ENCODE measurements at places on chromosomes 6 and 20. TPM values are rescaled to one million over a fixed set of nuclear protein-coding genes. Genes with fewer than 3 reads are reported as not detected.
A peak's percentile ranks its signal among the peaks of the same experiment; 100 is the strongest.

SLC35F1 gene
- total RNA-seq = not detected

SLC35A1 gene
- total RNA-seq = 19.4 TPM

CPXM1 gene
- total RNA-seq = 0.14 TPM

COL9A1 gene
- total RNA-seq = not detected

BTN2A1 gene
- total RNA-seq = 29.4 TPM

PRDM13 gene
- total RNA-seq = 1.3 TPM

ESR1 gene
- total RNA-seq = 0.50 TPM

BPIFB2 gene
- total RNA-seq = not detected

EDN3 gene
- total RNA-seq = not detected

ADAM33 gene
- total RNA-seq = not detected

PXDC1 gene
- 15.0 TPM for total RNA-seq

- DNase-seq = no peak
Observed at GRCh38 chr20:25055711-25056495, 2.0 kb downstream of the ACSS1 start.

DNA sequence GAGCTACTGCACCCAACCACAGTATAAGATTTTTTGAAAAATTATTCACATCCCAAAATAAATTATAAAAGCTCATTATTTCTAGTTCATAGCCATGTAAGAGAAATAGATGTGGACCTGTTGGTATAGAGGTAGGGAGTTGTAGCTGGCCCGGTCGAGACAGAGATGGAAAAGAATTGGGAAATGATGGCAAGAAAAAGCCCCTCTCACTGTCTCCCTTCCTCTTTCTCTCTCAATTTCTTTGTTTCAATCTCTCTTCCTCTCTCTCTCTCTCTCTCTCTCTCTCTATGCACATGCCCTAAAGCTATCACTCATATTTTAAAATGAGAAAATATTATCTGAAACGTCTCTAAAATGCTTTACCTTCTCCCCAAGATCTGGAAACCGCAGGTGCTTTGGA is 80.7 kb upstream of the CD83 start:
- no peak for DNase-seq

DNA sequence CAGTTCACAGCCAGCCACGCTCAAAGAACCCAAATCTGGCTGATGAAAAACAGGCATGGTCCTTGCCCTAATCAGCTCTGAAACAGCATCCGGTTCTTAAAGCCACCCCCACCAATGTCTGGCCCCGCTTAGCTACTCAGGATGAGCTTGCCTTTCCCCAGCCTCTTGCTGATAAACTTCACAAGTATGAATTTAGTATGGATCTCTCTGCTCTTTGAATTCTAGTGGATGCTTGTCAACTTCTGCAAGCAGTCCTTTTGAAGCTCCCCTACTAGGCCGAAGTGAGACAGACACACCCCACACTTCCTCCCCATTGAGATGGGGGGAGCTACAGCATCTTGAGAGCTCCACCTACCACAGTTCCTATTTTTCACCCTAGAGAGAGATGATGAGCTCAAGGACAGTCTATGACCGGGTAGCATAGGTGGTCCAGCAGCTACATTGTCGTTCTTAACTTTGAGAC is 36.7 kb downstream of the EBF4 start:
- no peak for DNase-seq

GRCh38 chr6:85396159-85396808 is 53.6 kb upstream of the NT5E start:
- no peak for DNase-seq

GRCh38 chr6:96391776-96392360 is 129.7 kb upstream of the UFL1 start:
- DNase-seq = peak; percentile 34

GRCh38 chr20:740162-740561 is 28.1 kb downstream of the SLC52A3 start:
- DNase-seq = peak; percentile 54

DNA sequence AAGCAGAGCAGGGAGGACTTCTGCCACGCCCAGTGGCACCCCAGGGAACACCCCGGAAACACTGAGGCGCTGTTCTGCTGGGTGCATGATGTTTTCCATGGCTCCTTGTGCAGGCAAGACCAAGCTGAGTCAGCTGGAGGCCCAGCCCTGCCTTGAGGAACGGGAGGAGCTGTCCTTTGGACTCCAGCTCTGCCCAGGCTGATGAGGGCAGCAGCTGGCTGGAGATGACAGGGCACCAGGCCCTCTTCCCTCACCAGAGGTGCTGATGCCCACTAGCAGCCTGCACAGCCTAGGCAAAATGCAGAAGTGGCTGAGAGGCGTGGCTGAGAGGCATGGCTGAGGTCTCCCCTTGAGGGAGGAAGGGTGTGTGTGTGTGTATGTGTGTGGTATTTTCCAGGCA is 2.4 kb downstream of the C6orf132 start:
- peak; percentile 73 for DNase-seq

GRCh38 chr6:7175462-7175861 is 67.7 kb downstream of the RREB1 start:
- DNase-seq = no peak

DNA sequence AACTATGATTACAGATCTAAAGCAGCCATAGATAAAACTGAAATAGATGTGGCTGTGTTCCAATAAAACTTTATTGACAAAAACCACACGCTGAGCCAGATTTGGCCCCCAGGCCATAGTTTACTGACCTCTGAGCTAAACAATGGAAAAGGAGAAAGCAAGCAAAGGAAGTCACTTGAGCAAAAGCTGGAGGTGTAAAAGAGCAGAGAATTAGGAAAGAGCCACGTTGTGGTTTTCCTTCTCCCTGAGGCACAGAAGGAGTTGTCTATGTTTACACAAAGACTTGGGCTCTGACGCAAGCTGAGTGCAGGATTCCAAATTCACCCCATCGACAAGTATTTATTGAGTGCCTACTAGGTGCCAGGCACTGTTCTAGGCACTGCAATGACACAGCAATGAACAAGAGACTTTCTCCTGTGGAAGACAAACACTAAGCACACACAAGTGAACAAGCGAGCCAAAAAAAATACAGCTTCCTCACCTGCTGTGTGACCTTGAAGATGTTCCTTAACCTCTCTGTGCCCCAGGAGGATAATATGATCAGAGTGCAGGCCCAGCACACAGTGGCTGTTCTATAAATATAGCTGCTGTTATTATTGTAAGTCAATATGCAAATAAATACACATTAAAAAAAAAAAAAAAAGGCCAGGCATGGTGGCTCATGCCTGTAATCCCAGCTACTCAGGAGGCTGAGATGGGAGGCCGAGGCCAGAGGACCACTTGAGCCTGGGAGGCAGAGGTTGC is 75.4 kb upstream of the PTPN1 start:
- peak; percentile 45 for DNase-seq

- DNase-seq = no peak
Observed at GRCh38 chr20:58660855-58661597, 9.9 kb downstream of the STX16 start.

DNA sequence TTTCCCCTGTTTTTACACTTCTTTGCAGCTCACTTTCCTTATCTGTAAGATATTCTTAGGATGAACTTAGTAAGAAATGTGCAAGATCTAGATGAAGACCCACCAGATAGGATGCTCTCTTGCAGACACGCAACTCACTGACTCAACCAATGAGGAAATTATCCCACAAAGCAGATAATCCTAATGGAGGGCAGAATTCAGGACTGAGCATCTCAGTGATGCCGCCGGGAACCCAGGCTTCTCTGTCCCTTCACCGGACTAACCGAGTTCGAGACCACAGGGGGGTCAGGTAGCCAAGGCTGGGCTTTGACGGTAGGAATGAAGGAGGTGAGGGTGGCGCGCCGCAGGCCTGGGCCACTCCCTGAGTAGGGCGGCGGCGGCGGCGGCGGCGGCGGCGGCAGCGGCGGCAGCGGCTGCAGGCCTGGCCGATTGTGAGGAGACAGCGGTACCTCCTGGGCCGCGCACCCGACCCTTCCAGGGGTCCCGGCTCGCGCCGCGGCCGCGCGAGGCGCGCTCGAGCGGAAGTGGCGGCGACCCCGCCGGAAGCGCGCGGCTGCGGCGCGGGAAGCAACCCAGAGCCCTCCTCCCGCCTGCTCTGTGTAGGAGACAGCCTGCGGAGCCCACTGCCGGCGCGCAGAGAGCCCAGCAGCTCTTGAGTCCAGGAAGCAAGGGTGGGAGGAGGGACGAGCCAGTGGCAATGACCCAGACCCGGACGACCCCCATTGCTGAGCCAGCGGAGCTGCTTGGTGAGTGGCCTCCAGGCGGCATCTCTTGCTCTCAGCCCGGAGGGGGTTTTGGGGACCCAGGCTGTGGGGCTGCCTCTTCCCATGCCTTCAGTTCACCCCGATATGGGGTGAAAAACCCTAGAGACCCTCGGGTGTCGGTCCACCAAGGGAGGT is at the start of gene KHDC1:
Gene KHDC1, minus strand, starts transcription at position 526 of the 899 bp plus-strand sequence. CDS start 20,679 bp downstream, outside the sequence.
- DNase-seq = peak; percentile 53

DNA sequence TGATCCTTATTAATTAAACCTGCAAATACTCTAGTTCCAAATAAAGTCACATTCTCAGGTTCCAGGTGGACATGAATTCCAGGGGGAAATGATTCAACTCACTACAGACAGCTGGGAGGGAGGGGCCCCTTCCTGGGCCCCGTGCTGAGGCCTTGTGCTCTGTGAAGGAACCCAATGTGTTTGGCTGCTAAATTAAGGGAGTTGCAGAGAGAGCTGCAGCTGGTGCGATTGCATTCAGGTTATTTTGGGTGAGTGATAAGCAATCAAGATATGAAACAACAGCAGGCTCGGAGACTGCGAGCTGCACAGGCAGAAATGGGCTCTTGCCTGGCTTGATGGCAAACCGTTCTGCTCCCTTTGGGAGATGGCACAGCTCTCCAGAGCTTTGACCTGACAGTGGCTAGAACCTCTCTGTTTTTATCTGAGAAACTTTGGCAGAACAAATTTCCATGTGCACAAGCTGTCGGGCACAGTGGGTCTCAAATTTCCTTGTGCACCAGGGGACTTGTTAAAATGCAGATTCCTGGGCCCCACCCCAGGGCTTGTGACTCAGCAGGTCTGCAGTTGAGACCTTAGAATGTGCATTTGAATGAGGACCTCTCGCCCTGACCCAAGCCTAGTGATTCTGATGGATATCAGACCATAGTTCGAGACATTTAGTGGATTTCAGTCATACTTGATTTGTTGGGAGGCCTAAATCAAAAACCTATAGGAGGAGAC is 9.8 kb downstream of the MAPK13 start:
- no peak for DNase-seq

- peak; percentile 74 for DNase-seq
Observed at GRCh38 chr20:35226884-35227681, 593 bp downstream of the MMP24 start.

GRCh38 chr20:1627200-1627550 is 7.4 kb upstream of the SIRPB1 start:
- no peak for DNase-seq

- DNase-seq = no peak
Observed at GRCh38 chr6:48048451-48049146, 62.4 kb downstream of the PTCHD4 start.

Data from Calu3 (cell line).